Activated CD8-positive, alpha-beta memory T cell treated with anti-CD3 and anti-CD28 coated beads for 4 hours (primary cell): ENCODE measurements at places on chromosomes 12 and 14.

DNA sequence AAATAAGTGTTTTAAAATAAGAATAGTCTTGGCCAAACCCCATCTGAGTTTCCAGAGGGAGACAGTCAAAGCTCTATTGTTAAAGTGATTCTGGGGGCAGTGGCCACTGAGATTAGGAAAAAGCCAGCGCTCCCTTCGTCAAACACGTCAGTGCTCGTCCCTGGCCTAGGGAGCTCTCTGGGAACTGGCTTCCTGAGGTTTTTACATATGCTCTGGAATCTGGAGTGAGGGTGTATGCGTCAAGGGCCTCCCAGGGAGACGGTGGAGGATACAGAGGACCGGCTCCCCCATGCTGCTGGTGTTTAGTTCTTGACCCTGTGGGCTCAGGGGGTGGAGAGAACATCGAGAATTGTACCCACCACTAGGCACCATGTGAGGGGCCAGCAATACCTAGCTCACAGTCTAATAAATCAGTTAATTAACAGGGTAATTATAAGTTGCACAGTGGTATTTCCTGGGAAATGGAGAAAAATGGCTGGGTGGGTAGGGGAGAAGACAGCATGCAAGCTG is 87.0 kb downstream of the SLC25A47 start:
- DNase-seq, result no peak

- DNase-seq, result no peak
These were observed 140.5 kb upstream of the FKBP4 start for GRCh38 chr12:2654311-2654710.

DNA sequence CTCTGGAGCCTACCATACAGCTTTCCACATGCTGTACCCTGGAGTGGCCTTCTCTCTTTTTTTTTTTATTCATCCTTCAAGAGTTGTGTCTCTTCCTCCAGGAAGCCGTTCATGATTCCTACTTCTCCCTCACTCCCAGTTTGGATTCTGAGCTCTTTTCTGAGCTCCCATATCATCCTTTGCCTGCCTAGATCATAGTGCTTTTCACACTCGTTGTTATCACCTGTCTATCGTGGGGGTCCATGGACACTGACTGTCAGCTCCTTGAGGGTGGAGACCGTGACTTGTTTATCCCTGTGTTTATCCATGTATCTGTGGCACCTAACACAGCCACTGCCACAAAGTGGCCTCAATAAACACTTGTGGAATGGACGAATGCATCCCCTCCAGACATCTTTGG is 7.0 kb downstream of the AK7 start:
- DNase-seq, result no peak

DNA sequence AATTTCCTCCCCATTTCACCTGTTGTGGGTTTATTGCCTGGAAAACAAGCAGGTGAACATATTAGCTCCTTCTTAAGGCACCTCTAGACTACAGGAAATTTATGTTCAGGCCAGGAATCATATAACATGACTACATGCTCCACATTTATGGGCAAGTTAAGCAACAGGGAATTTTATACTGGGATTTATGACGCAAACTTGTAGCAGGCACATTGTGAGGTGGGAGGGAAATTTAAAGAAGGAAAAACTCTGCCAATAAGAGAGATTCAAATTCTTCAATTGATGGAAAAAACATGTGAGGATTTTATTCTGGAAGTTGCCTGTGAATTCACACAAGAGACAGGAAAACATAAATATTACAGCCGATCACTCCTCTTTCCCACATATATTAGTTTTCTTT is 93.9 kb downstream of the TBC1D30 start:
- DNase-seq, result no peak

DNA sequence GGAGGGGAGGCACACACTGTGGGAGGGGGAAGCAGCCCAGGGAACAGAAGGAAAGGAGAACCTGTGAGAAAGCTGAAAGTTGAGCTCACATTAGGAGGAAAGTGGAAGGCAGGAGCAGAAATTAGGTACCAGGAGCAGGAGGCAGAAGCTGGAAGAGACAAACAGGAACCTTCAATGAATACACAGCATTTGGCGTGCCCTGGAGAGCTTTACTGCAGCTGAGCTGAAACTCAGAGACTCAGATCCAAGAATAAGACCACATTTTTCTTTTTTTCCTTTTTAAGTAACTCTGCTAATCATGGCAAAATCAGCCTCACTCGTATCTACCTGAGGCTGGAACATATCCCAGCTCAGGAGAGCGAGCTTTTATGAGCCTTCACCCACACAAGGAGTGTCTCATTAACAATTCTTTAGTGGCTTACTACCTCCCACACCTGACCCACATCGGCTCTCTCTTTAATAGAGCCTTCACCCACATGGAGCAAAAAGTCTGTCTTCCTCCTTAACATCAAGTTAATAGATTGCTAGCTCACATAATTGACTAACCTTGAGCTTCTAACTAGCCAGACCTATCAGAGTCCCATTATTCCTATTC is 18.2 kb upstream of the CERS5 start:
- no peak for DNase-seq

DNA sequence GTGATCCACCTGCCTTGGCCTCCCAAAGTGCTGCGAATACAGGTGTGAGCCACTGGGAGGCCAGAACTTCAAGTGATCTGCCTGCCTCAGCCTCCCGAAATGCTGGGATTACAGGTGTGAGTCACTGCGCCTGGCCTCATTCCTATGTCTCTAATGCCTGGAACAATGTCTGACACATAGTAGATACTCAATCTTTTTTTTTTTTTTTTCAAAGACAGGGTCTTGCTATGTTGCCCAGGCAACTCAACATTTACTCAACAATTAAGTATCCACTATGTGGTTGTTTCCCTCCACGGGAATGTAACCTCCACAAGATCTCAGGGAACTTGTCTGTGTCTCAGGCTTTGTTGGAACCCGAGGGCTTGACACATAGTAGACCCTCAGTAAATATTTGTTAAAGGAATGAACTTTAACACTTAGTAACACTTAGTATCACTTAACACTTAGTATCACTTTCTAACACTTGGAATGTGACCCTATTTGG is 3.0 kb upstream of the TMEM120B start:
- DNase-seq, result no peak

DNA sequence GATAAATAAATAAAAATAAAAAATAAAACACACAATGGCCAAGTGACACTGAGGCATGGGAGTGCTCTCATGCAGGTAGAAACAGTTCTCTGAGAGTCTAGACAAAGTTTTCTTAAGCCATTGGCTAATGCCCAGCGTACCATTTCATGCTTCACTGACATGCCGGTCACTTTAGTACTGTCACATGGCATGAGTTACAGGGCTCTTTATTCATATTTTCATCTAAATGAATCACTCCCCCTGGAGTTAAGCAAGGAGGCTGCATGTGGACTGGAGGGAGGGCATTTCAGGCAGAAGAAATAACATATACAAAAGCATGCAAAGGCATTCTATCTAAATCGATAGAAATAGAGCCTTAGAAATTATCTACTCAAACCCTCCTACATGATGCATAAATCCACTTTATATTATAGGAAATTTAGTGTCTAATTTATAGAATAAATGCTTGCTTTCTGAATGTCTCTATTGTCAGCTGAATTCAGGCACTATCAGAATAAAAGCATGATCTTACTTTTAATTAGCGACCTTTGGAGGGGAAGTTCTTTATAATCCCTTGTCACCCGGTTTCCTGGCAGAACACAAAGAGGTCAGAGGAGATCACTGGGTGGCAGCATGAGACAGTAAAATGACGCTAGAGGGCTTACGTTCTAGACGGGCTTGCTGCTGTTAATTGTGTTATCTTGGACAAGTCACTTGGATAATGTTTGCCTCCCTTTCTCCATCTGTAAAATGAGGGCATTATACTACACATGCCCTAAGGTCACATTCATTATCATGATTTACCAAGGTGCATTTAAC is 17.5 kb downstream of the DYRK4 start:
- DNase-seq, result no peak

DNA sequence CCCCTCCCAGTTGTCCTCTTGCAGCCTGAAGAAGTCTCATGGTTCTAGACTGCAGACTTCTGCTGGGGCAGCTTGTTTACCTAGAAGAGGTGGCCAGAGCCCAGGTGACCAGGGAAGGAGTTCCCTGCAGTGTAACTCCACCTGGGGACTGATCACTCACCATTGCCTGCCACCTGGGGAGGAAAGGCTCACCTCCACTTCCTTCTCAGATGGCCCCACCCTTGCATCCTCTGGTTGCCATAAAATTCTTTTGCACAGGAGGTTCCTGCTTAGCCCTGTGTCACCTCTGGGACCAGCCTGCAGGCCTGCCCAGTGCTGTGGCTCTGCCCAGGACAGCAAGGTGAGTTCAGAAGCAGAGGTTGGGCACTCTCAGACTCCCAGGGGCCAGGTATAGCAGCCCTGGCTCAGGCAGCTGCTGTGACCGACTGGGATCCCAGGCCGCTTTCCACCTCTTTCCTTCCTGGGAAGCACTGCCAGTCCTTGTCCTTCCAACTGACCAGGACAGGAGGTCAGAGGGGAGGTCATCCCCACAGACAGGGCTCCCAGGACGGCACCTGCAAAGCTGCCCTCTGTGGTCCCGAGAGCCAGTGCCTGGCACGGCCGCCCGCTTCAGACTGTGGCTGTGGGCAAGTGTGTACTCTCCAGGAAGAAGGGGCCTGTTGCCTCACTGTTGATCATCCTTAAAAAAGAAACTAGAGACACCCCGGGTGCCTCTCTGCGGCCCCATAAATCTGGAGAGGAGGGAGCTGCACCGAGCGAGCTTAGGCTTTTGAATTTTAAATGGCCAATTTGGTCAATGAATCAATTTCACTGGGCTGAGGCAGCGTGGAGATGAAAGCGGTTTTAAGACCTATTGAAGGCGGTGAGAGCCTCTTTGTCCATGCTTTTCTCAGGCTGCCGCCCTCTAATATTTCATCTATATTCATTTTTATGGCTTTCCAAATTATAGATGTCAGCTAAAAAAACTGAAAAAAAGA is 79.5 kb upstream of the C14orf180 start:
- DNase-seq, result no peak

DNA sequence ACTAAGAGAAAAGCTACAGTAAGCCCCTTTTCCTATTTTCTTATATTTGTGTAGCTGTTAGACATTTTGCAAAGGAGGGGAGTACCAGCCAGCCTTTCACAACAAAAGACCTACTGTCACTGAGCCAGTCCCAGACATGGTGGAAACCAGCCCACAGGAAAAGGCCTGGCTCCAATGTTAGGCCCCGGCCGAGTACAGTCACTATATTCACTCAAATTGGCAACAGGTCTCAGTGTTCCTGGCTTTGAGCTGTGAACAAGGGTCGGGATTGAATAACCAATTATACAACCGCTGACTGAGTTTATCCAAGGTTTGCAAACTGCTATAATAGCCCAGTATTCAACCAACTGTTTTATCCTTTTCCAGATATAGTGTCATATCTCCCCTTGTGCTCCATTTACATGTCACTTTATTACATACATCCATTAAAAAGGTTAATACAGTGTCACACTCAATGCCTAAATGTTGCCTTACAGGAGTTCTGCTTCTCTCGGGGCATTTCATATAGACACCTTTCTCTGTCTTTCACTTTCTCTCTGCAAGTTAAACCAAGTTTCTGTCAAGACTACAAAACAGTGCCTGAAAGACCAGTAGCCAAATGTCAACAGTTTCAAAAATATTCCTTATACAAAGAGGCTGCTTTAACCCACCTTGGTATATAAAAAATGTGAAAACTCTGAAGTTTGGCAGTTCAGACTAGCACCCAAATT is 178.1 kb downstream of the SOX5 start:
- no peak for DNase-seq

- DNase-seq, result no peak
These were observed 13.0 kb upstream of the BAZ1A start for GRCh38 chr14:34888186-34888585.

- no peak for DNase-seq
These were observed 47.5 kb downstream of the IFT81 start for GRCh38 chr12:110171636-110172035.

GRCh38 chr12:106174876-106175275 is 36.1 kb upstream of the NUAK1 start:
- no peak for DNase-seq

- DNase-seq, result no peak
These were observed 5.4 kb upstream of the GSC start for GRCh38 chr14:94775091-94775870.

- no peak for DNase-seq
These were observed 23.0 kb upstream of the ERGIC2 start for GRCh38 chr12:29403991-29404390.

- DNase-seq, result no peak
These were observed 8.2 kb downstream of the TMEM121 start for GRCh38 chr14:105534586-105534985.

DNA sequence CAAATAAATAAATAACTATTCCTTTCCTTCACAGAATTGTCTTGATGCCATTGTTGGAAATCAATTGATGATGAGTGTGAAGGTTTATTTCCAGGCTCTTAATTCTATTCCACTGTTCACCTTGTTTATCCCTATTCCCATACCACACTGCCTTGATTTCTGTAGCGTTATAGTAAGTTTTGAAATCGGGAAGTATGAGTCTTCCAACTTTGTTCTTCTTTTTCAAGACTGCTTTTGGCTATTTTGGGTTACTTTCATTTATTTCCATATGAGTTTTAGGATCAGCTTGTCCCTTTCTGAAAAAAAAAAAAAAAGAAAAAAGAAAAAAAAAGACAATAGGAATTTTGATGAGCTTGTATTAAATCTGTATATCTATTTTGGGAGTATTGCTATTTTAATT is 9.3 kb upstream of the CDK2AP1 start:
- DNase-seq, result no peak

DNA sequence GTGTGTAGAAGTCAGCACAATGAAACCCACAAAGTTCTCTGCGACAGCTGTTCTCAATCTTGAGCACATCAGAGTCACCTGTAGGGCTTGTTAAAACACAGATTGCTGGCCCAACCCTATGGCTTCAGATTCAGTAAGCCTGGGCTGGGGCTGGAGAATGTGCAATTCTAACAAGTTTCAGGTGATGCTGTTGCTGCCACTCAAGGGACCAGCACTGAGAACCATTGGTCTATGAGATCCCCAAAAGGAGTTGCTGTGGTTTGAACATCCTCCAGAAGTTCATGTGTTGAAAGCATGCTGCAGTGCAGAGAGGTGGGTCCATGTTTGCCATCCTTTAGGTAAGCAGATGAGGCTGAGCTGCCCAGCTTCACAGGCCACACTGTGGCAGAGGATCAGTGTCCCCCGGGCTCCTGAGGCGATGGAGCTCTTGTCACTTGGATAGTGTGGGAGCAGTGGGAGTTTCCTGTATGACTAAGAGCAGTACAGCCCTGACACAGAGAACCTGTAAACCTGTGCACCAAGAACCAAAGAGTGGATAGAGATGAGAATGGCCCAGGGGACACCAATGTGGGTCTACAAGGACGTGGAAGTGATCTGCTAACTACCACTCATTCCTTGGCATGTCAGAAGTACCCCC is 8.0 kb upstream of the RTRAF start:
- DNase-seq, result no peak

GRCh38 chr12:20549108-20549719 is 145.9 kb upstream of the SLCO1C1 start:
- DNase-seq, result no peak

- DNase-seq, result no peak
These were observed 239 bp downstream of the ZFP36L1 start for GRCh38 chr14:68792678-68792978.

DNA sequence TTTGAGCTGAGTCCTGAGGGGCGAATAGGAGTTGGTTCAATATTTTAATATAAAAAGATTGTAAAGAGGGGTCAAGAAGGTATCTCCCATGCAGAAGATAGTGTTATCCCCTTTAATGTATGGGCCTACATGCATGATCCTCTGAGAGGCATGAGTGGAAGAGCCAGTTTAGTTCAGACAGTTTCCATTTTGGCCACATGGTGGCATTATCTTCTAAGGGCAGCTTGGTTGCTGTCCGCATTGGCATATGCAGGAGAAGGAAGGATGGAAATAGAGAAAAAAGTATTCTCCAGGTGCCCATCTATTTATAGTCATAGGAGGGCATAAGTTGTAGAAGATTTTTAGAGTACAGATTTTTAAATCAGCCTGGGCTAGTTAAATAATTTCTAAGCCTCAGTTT is 5.4 kb downstream of the SAMD4A start:
- DNase-seq, result no peak
